Urinary bladder (tissue), 4 donors: ENCODE measurements at places on chromosomes 1 and 21. TPM values are rescaled to one million over a fixed set of nuclear protein-coding genes. Genes with fewer than 3 reads are reported as not detected.

- DNase-seq, result no peak
Observed at GRCh38 chr1:152048416-152049009, 11.7 kb upstream of the S100A11 start.

DNA sequence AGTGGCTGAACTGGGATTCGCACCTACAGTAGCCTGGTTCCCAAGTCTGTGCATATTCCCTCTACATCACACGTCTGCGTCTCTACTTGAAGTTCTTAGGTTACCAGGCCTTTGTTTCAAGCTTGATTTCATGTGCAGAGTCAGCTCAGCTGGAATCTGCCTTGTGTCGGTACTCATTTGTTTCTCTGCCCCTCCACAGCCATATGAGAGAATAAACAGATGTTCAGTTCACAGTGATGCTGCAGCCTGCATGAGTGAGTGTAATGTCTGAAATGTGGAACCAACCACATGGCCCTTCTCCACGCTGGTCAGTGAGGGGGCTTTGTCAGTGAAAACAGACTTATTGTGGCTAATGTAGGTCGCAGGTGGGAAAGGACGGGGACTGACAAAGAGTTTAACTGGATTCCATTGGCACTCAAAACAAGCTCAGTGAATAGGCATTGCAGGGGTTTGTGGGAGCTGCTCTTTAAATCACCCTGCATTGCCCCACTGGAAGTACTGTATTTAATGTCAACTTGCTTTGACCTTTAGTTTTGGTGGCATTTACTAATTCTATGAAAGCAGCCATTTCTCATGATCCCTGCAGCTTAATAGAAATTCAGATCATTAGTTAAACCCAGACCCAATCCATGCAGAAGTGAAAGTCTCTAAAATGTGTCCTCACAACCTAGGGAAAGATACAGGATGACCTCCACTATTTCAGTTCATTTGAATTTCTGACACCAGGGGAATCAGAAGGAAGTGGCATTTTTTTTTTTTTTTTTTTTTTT lies 136.4 kb upstream of the FAM78B start:
- DNase-seq, result no peak

- DNase-seq, result no peak
Observed at GRCh38 chr1:183180634-183181056, 5.4 kb upstream of the LAMC2 start.

DNA sequence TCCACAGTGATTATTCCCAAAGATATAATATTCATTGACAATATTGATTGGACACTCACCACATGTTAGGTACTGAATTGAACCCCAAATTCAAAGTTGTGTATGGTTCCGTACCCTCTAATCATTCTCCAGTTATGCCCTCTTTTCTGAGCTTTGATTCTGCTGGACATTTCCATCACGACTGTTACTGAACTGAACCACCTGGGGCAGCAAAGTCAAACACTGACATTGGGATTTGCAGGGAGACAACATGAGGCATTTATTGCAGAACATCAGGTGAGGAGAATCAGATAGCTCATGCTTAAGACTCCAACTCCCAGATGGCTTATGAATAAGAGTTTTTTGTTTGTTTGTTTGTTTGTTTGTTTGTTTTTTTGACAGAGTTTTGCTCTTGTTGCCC lies 420.9 kb downstream of the DISC1 start:
- no peak for DNase-seq

Gene FAM3B
- 22.2 TPM for total RNA-seq

Gene ZNF697
- total RNA-seq, result 19.8 TPM

Gene PKLR
- not detected for total RNA-seq
